ENCODE measurements at places on chromosomes 5 and 9.

GRCh38 chr5:131064669-131065371 is 100.2 kb downstream of the HINT1 start:
- DNase-seq, result no peak

DNA sequence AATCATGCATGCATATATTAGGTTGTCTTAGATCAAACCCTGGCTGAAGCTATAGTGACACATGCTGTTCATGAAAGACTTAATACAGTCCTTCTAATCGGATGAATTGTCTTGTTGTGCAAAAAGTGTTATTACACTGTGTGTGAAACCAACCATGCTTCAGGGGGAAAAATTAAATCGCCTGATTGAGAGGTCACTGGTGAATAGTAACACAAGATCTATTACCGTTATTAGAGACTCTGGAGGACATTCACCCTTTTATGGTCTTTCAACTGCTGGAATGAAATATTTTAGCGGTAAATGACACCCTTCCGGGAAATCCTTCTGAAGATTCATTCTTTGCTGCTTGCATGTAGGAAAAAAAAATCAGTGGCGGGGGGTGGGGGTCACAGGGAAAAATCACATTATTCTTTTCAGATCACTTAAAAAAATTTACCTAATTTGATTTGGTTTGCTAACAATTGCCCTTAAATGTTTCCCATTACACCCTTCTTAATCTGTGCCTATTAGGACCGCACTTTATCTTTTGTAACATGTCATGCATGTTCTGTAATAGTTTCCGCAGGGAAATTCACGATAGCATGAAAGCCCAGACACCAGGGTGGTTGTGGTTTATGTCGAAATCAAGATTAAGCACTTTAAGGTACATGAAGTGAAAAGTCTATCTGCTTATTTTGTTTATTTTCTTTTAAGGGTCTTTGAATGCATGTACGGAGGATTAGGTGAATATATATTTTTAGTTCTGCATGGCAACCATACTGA is 120.6 kb downstream of the FOCAD start:
- DNase-seq, result no peak

GRCh38 chr9:121350993-121351561 is 19.0 kb downstream of the STOM start:
- no peak for DNase-seq

- no peak for DNase-seq
Measured at GRCh38 chr9:93244510-93245436, 60.8 kb downstream of the WNK2 start.

DNA sequence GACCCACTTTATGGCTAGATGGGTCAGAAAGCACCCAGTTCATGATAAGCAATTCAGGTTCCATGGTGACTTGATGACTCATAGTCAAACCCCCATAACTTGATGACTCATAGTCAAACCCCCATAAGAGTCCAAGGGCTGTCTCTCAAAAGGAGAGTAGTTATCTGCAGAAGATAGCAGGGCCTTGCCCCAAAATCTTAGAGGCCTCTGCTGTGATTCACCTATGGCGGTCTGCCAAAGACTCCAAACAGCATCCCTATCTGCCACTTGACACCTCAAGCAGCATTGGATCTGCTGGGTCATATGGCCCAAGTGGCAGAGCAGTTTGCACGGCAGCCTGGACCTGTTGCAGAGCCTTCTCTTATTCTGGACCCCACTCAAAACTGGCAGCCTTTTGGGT is 395.2 kb upstream of the KIF2A start:
- no peak for DNase-seq

DNA sequence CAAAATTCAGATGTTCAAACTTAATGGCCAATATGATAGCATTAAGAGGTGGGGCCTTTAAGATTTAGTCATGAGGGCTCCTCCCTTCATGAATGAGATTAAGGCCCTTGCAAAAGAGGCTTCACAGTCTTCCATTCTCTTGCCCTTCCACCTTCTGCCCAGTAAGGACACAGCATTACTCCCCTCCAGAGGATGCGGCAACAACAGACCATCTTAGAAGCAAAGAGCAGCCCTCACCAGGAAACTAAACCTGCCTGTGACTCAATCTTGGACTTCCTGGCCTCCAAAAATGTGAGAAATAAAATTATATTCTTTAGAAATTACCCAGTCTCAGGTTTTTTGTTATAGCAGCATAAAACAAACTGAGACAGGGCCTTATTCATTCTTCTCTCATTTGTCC is 8.2 kb downstream of the AP3B1 start:
- DNase-seq, result no peak

DNA sequence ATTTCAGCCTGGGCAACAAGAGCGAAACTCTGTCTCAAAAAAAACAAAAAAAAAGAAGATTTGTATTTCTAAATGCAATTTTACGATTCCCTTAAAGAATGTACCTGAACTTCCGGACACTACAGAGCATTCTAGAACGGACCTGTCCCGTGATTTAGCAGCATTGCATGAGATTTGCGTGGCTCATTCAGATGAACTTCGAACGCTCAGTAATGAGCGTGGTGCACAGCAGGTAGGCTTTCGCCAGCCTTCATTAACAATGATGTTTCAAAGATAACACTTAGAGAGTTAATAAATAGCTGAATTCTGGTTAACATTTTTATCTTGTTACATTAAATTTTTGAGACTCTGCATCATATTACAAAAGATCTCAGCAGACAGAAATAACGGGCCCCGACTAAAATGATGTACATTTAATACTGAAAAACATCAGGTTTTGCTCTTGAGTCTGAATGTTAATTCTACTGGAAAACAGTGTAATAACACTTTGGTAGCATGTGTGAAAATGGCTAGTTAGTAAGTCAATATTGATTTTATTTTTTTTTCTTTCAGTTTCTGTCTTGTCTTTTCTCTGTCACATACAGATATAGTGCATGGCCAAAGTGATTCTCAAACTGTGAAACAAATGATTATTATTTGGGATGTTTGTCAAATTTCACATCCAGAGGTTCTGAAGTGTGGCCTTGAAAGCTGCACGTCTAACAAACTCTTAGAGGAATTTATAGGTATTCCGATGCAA is 23.3 kb downstream of the CCNH start:
- no peak for DNase-seq

DNA sequence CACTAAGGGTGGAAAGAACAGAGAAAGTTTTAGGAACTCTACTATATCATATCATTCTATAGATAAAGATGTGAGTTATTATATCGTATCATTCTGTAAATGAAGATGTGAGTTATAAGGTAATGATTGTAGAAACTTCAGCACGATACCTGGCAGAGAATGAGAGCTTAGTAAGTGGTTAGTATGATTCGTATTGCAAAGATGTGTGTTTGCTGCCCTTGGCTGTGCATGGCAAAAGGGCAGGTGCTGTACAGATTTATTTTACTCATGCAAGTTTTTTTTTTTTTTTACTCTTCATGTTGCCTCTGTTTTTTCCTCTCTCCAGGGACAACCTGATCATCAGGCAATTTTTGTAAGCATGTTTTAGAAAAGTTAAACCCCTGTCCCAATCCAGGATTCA is 83.3 kb downstream of the EGFLAM start:
- no peak for DNase-seq

GRCh38 chr5:29942089-29942488 is 1251.4 kb upstream of the CDH6 start:
- no peak for DNase-seq

GRCh38 chr9:69131682-69132081 is 42.4 kb upstream of the TJP2 start:
- no peak for DNase-seq

DNA sequence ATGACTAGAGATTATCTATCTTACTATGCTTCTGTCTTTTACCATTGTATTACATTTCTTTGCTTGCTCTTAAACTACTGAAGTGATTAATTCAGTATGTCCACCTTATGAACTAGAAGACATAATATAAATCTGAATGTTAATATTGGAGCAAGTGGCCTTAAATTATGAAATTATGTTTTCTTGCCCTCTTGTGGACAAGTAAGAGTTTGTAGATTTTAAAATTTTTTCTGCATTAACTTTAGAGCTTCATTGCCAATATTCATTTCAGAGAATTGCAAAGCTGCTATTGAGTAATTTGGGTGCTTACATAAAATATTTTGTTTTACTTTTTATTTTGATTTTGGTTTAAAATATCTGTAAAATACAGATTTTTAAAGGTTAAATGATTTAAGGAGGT is 55.3 kb downstream of the RANBP17 start:
- no peak for DNase-seq

DNA sequence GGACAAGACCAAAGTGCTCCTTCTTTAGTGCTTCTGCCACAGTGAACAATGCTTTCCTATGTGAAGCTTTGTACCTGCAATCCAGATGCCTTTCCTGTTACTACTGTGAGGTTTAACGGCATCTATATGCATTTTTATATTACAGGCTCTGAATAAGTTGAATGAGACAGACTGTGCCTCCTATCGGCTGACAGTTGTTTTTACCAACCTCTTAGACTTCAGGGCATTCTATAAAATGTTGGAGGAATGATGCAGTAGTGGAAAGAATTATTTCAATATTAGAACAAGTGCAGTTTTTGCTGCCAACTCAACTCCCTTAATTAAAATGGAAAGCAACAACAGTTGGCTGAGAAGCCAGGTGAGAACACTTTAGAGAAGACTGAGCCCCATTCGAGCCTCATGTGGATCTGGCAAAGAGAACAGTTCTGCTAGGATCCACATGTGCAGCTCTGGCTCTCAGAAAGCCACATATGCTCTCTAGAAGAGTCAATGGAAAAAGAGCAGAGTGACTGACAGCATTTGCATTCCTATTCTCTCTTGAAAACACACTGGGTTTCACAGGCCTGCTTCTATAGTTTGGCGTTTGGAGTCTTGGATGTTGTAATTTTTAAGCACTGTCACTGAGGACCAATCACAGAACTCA is 147.5 kb downstream of the LURAP1L start:
- no peak for DNase-seq

- no peak for DNase-seq
Measured at GRCh38 chr5:159456722-159457465, 126.6 kb upstream of the IL12B start.

- no peak for DNase-seq
Measured at GRCh38 chr5:72940082-72940481, 15.8 kb upstream of the FCHO2 start.

Measured in GM23338 (cell line).